ENCODE measurements at places on chromosomes 13 and 19.

GRCh38 chr19:51927859-51928258 is 587 bp downstream of the ZNF613 start:
- no peak for DNase-seq

DNA sequence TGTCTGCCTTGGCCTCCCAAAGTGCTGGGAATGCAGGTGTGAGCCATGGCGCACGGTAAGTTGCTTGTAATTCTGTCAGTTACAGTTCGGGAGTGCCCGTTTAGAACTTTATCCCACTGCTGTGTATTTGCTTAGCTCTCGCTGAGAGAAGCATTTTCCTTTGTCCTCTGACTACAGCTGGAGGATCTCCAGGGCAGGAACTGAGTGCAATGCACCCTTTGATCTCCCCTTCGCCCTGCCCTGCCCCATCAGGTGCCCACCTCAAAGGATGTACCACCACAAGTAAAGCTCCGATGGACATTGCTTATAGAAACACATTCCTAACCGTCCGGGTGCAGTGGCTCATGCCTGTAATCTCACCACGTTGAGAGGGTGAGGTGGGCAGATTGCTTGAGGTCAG is 6.5 kb downstream of the BRME1 start:
- DNase-seq, result no peak

GRCh38 chr13:31227870-31228269 is 28.1 kb downstream of the B3GLCT start:
- no peak for DNase-seq

DNA sequence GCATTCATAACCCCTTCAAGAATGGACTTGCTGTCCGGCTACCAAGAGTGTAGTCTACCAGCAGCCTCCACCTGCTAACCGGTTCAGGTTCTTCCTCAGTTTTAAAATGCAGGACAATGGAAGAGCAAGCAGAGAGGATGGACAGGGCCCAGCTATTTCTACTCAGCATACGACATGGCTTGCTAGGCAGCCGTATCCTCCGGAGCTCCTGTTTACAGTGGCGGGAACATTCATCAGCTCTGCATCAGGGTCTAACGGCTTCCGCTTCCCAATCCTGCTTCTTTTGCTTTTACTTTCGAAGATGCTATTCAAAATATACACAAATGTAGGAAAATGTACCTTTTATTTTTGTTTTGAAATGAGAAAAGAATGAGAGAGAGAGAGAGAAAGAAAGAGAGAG is 118.5 kb downstream of the TRPC4 start:
- no peak for DNase-seq

DNA sequence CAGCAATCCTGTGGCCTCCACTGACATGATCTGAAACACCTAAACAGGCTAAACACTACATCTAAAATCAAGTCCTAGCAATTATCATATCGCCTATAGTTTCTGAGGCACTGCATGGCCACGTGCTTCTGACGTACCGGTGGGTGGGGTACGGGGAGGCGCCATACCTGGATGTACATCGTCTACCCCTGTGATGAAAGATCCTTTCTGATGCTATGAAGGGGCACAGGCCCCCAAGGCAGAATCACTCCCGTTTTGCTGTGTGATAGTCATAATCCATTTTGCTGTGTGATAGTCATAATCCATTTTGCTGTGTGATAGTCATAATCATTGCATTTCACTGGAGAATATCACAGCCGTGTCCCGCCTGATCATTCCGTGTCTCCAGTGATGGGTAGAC is 118.7 kb upstream of the SOX1 start:
- DNase-seq, result no peak

- DNase-seq, result no peak
These were observed 1872.9 kb upstream of the PCDH20 start for GRCh38 chr13:63288576-63288975.

GRCh38 chr13:94214975-94215374 is 264.5 kb downstream of the DCT start:
- DNase-seq, result no peak

GRCh38 chr13:88602786-88603777 is 931.9 kb downstream of the SLITRK5 start:
- no peak for DNase-seq

DNA sequence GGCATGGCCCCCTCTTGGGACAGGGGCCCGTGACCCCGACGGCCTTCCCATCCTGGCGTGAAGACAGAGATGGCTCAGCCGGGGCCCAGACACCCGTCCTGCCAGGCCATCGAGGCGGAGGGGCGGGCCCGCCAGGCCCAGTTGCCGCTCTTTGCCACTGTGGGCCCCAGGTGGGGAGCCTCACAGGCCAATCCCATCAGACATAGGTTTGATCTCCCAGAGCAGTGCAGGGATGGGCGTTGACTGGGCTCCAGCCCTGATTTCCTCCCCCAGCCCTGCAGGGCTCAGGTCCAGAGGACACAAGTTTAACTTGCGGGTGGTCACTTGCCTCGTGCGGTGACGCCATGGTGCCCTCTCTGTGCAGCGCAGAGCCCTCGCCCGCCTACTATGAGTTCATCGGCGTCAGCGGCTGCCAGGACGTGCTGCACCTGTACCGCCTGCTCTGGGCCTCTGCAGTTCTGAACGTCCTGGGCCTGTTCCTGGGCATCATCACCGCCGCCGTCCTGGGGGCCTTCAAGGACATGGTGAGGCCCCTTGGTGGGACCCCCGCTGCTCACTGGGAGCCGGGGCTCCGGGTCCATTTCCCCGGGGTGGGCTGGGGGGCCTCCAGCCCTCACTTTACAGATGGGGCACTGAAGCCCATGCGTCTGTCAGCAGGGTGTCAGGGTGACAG is 42.4 kb downstream of the TMEM255B start:
- DNase-seq, result no peak

DNA sequence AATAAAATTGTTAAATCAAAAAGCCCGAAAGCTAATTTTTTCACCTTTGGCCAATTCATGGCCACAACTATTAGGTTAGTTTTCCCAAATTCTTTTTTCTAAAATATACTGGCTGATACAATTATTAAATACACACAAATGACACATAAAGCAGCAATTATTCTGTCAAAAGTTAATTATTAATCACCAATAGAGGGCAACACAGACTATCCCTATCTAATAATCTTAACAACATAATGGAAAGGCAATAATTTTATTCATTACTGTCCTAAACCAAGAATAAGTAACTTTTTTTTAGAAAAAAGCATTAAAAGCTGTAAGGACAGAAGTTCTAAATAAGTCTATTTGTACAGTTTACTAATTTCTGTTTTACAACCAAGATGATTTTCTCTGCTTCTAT is 51.7 kb downstream of the KATNAL1 start:
- DNase-seq, result no peak
